Cardiac atrium fibroblast (primary cell): ENCODE measurements at places on chromosomes 7 and 10. TPM values are rescaled to one million over a fixed set of nuclear protein-coding genes. Genes with fewer than 3 reads are reported as not detected.

Gene CPXM2
- total RNA-seq: 0.18 and 2.1 TPM in 2 replicates

Gene ACTR3C
- not detected in 2 replicates for total RNA-seq

Gene GAD2
- not detected in 2 replicates for total RNA-seq

Gene ZNF467
- 4.1 and 8.1 TPM in 2 replicates for total RNA-seq

Gene HECW1
- not detected in 2 replicates for total RNA-seq

Gene LRRN3
- 0.18 and 3.1 TPM in 2 replicates for total RNA-seq

Gene LBX1
- total RNA-seq: under 0.01 TPM in 1 of 2 replicates, not detected in the other

Gene PON3
- not detected in 2 replicates for total RNA-seq

Gene PLOD3
- total RNA-seq: 107 and 134 TPM in 2 replicates

Gene VWC2
- total RNA-seq: not detected in 2 replicates

Gene CPA2
- total RNA-seq: not detected in 2 replicates

Gene NRCAM
- total RNA-seq: 27.4 and 67.4 TPM in 2 replicates

Gene HHEX
- 3.1 and 14.8 TPM in 2 replicates for total RNA-seq

Gene CD36
- total RNA-seq: 0.18 and 0.32 TPM in 2 replicates

Gene ZNF804B
- total RNA-seq: not detected in 2 replicates

Gene NME8
- not detected in 2 replicates for total RNA-seq

Gene GPRIN2
- total RNA-seq: not detected in 2 replicates

Gene SDK1
- total RNA-seq: 0.72 and 1.9 TPM in 2 replicates

Gene EVX1
- not detected in 2 replicates for total RNA-seq

Gene PNLIP
- total RNA-seq: not detected in 2 replicates

Gene MMS19
- total RNA-seq: 85.4 and 88.3 TPM in 2 replicates

Gene CLRN3
- total RNA-seq: not detected in 2 replicates

Gene GPR26
- not detected in 2 replicates for total RNA-seq

Gene PIK3AP1
- not detected in 2 replicates for total RNA-seq

Gene SUN3
- total RNA-seq: not detected in 2 replicates

Gene STEAP1B
- 1.8 and 5.2 TPM in 2 replicates for total RNA-seq
